ENCODE measurements at places on chromosomes 2 and 18.

GRCh38 chr2:196558497-196558896 is 81.0 kb upstream of the CCDC150 start:
- DNase-seq: no peak

- DNase-seq: peak; percentile 52
Observed at GRCh38 chr2:175599966-175600831, 401.9 kb downstream of the LNPK start.

GRCh38 chr2:229344151-229344551 is 73.1 kb upstream of the PID1 start:
- DNase-seq: peak; percentile 97

- no peak for DNase-seq
Observed at GRCh38 chr2:48771241-48772014, 15.9 kb upstream of the LHCGR start.

- no peak for DNase-seq
Observed at GRCh38 chr2:62163106-62163831, 32.6 kb upstream of the B3GNT2 start.

DNA sequence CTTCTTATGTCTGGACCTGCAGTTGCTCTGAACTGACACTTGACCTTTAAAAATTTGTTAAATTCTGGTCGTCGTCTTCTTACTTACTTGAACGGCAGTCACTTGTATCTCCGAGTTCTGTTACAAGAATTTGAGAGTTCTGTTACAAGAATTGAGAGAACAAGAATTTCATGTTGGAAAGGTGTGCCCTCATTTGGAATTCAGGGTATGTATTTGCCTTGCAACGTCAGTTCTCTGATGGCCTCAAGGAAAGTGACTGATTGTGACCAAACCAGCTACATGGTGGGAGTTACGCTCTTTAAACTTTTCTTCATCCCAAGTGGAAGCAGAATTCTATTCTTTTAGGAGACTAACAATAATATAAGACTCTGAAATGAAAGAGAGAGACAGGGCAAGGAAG is 320.0 kb upstream of the TRIB2 start:
- peak; percentile 21 for DNase-seq

- DNase-seq: no peak
Observed at GRCh38 chr2:233049194-233049761, 10.9 kb upstream of the INPP5D start.

DNA sequence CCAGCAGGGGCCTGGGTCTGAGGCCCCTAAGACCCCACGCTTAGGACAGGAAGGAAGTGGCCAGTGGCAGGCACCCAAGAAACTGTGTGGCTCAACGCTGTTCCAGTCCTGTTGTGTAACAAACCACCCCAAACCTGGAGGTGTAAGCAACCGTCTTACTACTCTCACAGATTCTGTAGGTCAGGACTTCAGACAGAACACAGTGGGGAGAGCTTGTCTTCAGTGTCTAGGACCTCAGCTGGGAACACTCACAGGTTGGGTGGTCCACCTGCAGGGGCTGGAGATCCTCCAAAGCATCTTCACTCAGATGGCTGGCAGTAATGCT is 123.0 kb downstream of the KLHL29 start:
- DNase-seq: no peak

DNA sequence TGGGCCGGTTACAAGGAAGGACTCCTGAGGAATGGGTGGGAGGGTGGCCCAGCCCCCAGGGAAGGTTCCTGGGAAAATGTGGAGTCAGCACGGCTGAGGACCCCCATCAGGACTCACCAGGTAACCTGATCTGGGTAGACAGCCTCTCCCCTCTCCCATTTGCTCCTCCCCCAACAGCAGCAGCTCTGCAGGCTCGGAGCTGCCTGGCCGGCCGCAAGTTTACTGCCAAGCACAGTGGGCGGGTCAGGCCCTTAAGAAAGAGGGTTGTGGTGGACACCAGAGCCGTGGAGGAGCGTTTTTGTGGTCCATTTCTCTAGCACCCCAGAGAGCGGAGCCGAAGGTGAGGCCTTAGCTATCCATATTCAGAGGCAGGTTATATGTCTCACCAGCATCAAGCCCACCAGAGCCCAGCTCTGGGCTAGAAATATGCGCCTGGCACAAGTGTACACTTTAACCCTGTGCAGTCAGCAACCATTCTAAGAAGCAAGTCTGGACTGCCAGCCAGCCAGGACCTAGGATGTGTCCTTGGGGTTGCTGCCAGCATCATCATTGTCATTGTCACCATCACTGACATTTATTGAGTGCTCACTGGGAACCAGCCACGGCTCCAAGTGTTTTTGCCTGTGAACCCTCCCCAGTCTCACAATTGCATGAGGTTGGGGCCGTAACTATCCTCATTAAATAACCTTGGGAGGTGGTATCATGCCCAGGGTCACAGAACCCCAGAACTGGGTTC is 190.1 kb downstream of the KLHL29 start:
- DNase-seq: no peak

DNA sequence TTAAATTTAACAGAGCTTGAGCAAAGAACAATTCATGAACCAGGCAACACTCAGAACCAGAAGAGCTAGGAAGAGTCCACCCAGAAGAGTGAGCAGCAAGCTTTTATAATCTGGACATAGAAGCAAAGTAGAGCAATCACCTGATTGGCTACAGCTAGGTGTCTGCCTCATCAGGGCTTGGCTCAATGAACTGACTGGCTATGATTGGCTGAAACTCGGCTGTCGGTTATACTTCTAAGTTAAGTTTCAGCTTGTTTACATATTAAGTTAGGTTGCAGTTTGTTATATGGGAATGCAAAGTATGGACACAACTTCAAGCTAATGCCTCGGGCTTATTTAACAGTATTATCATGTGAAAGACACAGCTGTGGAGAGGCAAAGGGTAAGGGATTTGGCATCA is 63.2 kb upstream of the NABP1 start:
- no peak for DNase-seq

GRCh38 chr18:48660346-48661228 is 121.8 kb downstream of the CTIF start:
- DNase-seq: no peak

DNA sequence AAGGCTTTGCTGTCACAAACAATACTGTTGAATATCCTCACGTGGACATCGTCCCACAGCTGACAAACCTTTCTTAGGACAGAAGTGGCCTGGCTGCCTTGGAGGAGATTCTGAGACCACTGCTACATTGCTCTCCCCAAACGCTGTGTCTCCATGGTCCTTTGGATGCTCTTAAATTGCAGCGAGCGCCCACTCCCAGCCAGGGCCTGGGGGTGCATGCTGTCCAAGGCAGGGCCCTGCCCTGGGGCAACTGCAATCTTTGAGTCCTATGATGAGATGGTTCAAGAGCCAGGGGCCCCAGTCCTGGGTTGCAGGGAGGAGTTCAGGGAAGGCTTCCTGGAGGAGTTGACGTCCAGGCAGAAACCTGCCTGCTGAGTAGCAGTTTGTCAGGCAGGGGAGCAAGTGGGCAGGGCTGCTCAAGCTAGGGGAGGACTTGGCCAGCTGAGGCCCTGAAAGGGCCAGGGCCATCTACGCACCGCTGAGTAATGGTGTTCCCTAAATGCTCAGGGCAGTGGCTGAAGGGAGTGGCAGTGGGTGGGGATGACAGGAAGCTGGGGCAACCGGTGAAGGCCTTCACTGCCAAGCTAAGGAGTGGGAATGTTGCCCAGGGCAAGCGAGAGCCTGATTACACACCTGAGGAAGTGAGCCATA is 10.8 kb upstream of the SDC1 start:
- peak; percentile 99 for DNase-seq

DNA sequence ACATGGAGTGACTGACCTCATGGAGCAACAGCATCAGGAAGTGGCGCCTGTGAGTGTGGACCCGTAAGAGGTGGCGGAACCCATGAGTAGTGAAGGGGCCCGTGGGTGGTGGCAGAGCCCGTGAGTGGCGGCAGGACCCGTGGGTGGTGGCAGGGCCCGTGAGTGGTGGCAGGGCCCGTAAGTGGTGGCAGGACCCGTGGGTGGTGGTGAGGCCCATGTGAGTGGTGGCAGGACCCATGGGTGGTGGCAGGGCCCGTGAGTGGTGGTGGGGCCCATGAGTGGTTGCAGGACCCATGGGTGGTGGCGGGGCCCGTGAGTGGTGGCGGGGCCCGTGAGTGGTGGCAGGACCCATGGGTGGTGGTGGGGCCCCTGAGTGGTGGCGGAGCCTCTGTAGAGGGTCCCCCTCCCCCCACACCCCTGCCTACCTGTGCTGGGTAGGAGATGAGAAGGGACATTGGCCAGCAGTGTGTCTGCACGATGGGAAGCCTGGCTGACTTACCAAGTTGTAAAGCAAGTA is 407.7 kb upstream of the SALL3 start:
- DNase-seq: no peak

DNA sequence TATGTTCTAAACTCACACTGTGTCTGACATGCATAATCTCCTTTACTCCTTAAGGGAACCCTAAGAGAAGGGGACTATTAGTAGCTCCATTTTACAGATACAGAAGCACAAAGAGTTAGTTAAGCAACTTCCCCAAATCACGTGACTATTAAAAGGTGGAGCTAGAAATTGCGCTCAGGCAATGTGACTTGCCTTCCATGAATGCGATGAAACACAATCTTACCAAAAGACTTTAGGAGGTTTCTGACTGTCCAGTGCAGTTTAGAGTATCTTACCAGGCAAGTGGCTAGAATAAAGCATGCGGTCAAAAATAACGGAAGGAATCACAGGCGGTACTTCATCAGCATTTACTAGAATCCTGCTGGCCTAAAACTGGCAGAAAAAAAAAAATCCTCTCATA is 70.4 kb downstream of the ZNF521 start:
- no peak for DNase-seq

- DNase-seq: no peak
Observed at GRCh38 chr2:109523121-109523520, 90.6 kb downstream of the SEPTIN10 start.

GRCh38 chr2:126859631-126860030 is 39.1 kb upstream of the TEX51 start:
- no peak for DNase-seq

GRCh38 chr2:17648581-17648980 is 105.0 kb downstream of the SMC6 start:
- no peak for DNase-seq

Measured in bronchial epithelial cell (primary cell).